ENCODE measurements at places on chromosomes 1 and 21.

DNA sequence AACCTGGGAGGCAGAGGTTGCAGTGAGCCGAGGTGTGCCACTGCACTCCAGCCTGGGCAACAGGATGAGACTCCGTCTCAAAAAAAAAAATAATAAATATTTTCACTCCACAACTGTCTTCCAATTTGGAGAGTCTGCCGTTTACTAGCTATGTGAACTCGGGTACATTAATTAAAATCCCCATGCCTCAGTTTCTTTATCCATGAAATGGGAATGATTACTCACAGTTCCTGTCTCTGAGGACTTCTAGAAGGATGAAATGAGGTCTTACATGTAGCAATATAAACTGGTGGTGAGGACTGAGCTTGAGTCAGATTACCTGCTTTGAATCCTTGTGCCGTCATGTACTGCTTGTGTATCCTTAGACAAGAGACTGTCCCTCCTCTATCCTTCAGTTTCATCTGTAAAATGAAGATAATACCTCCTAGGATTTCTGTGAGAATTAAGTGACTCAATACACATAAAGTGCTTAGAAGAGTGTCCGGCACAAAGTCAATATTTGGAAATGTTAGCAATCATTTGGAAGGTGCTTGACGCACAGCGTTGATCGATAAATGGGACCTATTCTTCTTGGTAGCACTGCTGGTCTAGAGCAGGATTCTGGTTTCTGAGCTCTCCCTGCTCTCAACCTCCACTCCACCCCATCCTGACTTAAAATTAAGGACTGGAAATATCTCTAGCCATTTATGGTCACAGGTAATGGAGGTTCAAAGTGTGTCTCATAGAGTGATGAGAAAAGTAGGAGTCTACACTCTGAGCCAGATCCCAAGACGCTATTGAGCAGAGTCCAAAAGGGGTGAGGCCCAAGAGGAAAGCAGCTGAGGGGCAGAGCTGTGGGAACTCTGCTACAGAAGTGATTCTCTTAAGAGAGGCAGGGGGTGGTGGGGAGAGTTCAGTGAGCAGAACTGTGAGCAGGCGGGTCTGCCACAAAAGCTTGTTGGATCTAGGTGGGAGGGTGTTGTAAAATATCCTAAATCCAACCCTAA is 11.6 kb upstream of the DDI2 start:
- peaks cover 10% of the 10 kb centered on the region for H3K4me1 ChIP-seq
- peaks cover 4% of the 10 kb centered on the region for H3K27me3 ChIP-seq
- DNase-seq, result no peak
- no peak overlapping the region for H3K4me3 ChIP-seq
- H3K36me3 ChIP-seq, result no peaks in the 10 kb centered on the region
- no peak overlapping the region for H3K27ac ChIP-seq

GRCh38 chr1:25616987-25617624 is 515 bp downstream of the MAN1C1 start:
- no peak overlapping the region for H3K27ac ChIP-seq
- peaks cover 73% of the 10 kb centered on the region for H3K27me3 ChIP-seq
- peaks cover 53% of the 10 kb centered on the region for H3K4me1 ChIP-seq
- H3K36me3 ChIP-seq, result no peaks in the 10 kb centered on the region
- no peak overlapping the region for H3K4me3 ChIP-seq
- no peak for DNase-seq

DNA sequence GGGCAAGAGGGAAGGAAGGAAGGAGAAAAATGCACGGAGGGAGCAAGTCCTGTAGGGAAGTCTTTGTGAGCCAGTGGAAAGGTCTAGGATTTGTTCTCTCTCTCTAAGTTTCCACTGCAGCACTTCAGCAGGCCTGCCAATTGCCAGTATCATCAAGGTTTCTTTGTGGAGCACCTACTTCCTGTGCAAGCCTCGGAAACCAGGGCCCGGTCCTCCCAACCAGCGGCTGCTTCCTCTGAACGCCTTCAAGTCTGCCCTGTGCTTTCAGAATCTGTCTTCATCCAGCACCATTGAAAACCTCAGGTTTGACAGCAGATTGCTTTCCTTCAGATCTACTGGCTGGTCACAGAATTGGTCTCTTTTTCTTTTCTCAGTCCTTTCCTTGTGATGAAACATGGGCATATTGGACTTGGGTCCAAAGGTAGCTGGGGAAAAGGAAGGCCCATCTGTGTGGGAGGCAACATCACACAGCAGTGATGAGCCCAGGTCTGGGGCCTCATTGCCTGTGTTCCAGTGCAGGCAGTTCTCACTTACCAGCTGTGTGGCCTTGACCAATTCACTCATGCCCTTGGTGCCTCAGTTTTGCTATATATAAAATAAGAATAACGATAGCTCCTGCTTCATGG is 144.5 kb downstream of the SEC16B start:
- H3K27me3 ChIP-seq, result no peaks in the 10 kb centered on the region
- DNase-seq, result no peak
- H3K27ac ChIP-seq, result no peak overlapping the region
- no peaks in the 10 kb centered on the region for H3K36me3 ChIP-seq
- H3K4me1 ChIP-seq, result no peaks in the 10 kb centered on the region

DNA sequence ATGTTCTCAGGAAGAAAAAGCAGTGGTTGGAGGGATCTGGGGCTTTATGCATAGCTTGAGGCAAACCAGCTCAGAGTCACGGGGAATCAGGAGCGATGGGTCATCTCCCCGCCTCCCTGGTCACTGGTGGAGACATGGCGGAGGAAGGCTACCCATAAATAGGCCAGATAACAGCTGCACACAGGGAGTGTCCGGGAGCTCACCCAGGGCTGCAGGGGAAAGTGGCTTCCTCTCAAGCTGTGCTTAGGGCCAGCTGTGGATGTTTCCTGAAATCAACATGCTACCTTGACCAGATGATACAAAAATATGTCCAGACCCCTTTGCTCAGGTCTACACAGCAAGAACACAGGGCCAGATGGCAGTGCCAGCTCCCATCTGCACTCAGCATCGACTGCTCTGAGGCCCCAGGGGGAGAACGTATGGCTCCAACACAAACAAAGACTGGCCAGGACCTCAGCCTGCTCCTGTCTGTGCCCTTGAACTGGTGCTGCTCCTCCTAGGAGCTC is 27.1 kb upstream of the RERE start:
- H3K36me3 ChIP-seq, result no peaks in the 10 kb centered on the region
- H3K4me1 ChIP-seq, result peaks cover 1% of the 10 kb centered on the region
- H3K4me3 ChIP-seq, result no peak overlapping the region

DNA sequence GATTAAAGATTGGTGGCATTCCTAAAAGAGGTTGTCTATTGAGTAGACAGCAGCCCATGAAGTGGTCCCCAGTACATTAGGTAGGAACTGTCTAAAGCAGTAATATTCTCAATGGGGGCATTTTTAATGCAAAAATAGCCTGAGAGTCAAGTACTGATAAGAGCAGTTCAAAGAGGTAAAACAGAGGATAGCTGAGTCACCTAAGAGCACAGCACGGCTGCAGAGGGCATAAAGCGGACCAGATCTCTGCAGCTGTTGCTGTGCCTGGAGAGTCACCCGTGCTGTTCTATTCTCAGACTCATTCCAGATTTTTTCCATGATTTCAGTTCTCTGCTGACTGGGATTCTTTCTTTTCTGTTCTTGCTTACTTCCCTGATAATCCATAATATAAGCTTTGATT is 313.2 kb downstream of the OLFM3 start:
- H3K27me3 ChIP-seq, result no peaks in the 10 kb centered on the region
- no peaks in the 10 kb centered on the region for H3K36me3 ChIP-seq
- no peak for DNase-seq
- H3K27ac ChIP-seq, result no peak overlapping the region
- H3K4me1 ChIP-seq, result no peaks in the 10 kb centered on the region

DNA sequence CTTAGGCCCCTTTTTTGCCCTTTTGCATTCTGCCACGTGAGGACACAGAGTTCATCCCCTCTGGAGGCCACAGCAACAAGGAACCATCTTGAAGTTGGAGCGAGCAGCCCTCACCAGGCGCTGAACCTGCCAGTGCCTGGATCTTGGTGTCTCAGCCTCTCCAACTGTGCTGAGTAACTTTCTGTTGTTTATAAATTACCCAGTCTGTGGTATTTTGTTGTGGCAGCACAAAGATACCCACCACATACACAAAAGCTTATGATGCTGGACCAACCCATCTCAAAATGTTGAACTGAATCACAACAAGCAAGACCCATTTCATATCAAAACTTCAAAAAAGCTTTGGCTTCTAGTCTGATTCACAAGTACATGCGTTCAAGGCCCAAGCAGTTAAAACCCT is 649.9 kb downstream of the KIF26B start:
- H3K27ac ChIP-seq, result no peak overlapping the region
- DNase-seq, result no peak
- H3K36me3 ChIP-seq, result no peaks in the 10 kb centered on the region
- H3K4me1 ChIP-seq, result peaks cover 8% of the 10 kb centered on the region

GRCh38 chr1:212271823-212272485 is 13.3 kb upstream of the PPP2R5A start:
- H3K27me3 ChIP-seq, result peaks cover 24% of the 10 kb centered on the region
- no peaks in the 10 kb centered on the region for H3K4me1 ChIP-seq
- H3K4me3 ChIP-seq, result no peak overlapping the region
- H3K36me3 ChIP-seq, result no peaks in the 10 kb centered on the region

DNA sequence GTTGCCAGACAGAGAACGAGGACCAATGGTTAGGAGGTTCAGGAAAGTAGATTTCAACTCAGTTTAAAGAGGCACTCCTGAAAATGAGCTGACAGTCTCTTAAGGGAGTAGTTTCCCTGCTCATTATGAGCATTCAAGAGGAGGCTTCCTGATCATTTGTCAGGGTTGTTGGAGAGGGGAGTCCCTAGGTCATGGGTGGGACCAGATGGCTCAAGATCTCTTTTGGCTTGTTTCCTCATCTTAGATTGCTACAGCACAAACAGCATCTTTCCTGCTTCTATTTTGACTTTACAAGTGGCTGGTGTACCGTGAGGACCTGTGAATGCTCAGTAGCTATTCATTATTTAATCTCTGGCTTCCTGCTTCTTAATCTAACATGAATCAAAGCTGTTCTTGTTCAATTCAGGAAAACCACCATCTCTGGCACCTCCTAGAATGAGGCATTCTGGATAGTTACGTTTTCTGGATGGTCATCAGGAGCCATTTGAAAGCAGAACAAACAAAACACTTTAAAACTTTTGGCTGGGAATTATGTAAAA is 47.6 kb downstream of the PEX14 start:
- no peak overlapping the region for H3K27ac ChIP-seq
- no peak for DNase-seq
- H3K4me3 ChIP-seq, result no peak overlapping the region
- H3K4me1 ChIP-seq, result peaks cover 40% of the 10 kb centered on the region
- peaks cover 31% of the 10 kb centered on the region for H3K36me3 ChIP-seq

DNA sequence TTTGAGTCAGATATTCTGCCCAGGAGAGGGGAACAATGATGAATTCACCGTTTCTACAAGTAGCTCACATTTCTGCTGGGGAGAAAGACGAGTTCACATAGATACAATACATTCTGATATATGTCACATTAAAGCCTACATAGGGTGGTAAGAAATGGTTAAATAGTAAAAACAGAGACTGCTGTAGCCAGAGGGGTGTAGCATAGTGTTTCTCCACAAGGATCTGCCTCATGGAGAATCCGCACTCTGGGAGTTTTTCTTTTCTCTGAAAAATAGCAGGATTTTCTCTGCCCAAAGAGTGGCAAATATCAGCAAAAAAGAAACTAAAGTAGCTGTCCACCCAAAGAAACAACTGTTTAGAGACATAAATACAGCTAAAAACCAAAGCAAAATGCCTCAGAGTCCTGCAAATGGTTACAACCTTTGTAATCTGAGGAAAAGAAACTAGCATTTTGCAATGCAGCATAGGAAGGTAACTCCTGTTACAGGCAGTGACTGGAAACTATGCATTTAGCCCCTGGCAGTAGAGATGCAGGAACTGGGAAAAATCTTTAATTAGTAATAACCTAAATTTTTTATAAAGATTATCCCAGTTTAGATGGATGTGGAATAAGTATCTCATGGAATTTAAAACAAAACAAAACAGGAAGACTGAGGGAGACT is 1126.7 kb upstream of the ADGRL2 start:
- no peak for DNase-seq
- H3K36me3 ChIP-seq, result no peaks in the 10 kb centered on the region
- no peaks in the 10 kb centered on the region for H3K4me1 ChIP-seq
- no peak overlapping the region for H3K27ac ChIP-seq
- H3K4me3 ChIP-seq, result no peak overlapping the region
- no peaks in the 10 kb centered on the region for H3K27me3 ChIP-seq

- no peaks in the 10 kb centered on the region for H3K36me3 ChIP-seq
- H3K27ac ChIP-seq, result no peak overlapping the region
- H3K4me1 ChIP-seq, result no peaks in the 10 kb centered on the region
- no peak for DNase-seq
- no peaks in the 10 kb centered on the region for H3K27me3 ChIP-seq
- H3K4me3 ChIP-seq, result no peak overlapping the region
These were observed 40.8 kb downstream of the FCER1A start for GRCh38 chr1:159342761-159343425.

DNA sequence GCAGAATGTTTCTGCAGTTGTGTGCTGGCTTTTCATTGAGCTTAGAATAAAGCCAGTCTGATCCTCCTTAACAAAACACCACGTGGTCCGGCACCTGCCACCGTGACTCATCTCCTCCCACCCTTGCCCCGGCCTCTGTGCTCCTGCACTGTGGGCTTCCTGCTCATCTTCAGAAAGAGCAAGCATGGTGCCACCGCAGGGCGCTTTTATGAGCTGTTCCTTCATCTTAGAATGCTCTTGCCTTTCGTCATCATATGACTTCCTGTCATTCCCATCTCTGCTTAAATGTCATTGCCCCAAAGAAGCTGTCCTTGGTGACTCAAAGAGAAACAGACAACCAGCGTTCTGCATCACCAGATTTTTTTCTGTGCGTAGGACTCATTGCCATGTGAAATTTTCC is 117.8 kb downstream of the HHAT start:
- no peaks in the 10 kb centered on the region for H3K36me3 ChIP-seq
- H3K27ac ChIP-seq, result peak overlapping the region; percentile 46
- peak; percentile 64 for DNase-seq
- H3K4me3 ChIP-seq, result no peak overlapping the region
- H3K4me1 ChIP-seq, result peaks cover 21% of the 10 kb centered on the region

- no peak for DNase-seq
- no peak overlapping the region for H3K4me3 ChIP-seq
- no peaks in the 10 kb centered on the region for H3K27me3 ChIP-seq
- no peaks in the 10 kb centered on the region for H3K4me1 ChIP-seq
- no peaks in the 10 kb centered on the region for H3K36me3 ChIP-seq
These were observed 96.4 kb upstream of the HOOK1 start for GRCh38 chr1:59718064-59718988.

GRCh38 chr1:26851106-26851684 is 11.8 kb upstream of the SFN start:
- H3K4me3 ChIP-seq, result no peak overlapping the region
- H3K36me3 ChIP-seq, result peaks cover 81% of the 10 kb centered on the region
- no peaks in the 10 kb centered on the region for H3K4me1 ChIP-seq
- H3K27me3 ChIP-seq, result no peaks in the 10 kb centered on the region
- no peak for DNase-seq

GRCh38 chr1:175062858-175063257 is 4.8 kb upstream of the TNN start:
- no peak for DNase-seq
- no peak overlapping the region for H3K27ac ChIP-seq
- H3K4me3 ChIP-seq, result no peak overlapping the region
- no peaks in the 10 kb centered on the region for H3K4me1 ChIP-seq

- peaks cover 13% of the 10 kb centered on the region for H3K4me1 ChIP-seq
- peaks cover 49% of the 10 kb centered on the region for H3K27me3 ChIP-seq
These were observed 7.0 kb downstream of the FOXD2 start for GRCh38 chr1:47444562-47445465.

All from activated T-helper 2 cell treated with anti-CD3 and anti-CD28 coated beads, Interferon-gamma antibody, Interleukin-2, Interleukin-4, amounts not matched to agents 10 μg/mL and 5 μg/mL and 100 μg/mL, durations not matched to agents 14 hours and 24 hours and 36 hours (primary cell).